ENCODE measurements at places on chromosomes 3 and 15.

- DNase-seq = no peak
These were observed 44.1 kb downstream of the TRANK1 start for GRCh38 chr3:36900474-36901443.

- no peak for DNase-seq
These were observed 109.4 kb downstream of the SQOR start for GRCh38 chr15:45744236-45744589.

DNA sequence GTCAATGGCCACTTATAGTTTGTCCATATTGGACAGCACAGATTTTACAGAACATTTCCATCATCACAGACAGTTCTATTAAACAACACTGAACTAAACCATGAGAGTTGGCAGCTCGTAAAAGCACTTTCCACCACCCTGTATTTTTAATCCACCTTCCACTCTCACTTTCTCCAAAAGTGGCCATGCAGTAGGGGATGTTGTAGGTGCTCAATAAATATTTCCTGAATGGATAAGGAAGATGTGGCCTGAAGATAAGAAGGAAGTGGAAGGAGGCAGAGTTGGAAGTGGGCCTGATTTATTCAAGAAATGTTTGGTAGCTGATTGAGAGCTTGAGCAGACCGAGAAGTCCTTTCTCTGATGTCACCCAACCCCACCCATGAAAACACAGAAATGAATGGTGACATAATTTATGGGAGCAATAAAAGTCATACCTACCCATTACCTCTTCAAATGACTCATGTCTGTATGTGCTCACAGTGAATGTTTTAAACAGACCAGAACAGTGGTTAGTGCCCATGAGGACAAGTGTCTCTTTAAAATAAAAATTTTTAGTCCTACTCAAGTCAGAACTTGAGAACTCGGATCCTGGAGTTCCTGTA is 39.6 kb upstream of the CTNNB1 start:
- no peak for DNase-seq

DNA sequence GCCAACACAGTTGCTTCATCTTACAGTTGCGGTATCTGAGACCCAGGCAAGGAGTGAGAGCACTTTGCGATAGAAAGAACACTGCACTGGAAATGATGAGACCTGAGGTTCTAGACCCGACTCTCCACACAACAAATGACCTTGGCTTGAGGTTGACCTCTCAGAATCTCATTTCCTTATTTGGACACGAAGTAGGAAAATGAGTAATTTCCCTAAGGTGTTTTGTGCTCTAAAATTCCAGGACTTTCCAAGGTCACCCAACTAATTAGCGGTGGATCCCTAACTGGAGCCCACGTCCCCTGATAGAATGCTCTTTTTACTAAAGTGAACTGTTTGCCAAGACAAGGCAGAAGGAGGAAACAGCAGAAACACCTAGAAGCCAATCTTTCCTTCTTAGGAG is 26.7 kb upstream of the FBN1 start:
- DNase-seq = no peak

All from GM04504 (cell line).